T-helper 1 cell (primary cell): ENCODE measurements at places on chromosomes 4 and X.

- no peak for DNase-seq
Observed at GRCh38 chr4:14809203-14809602, 193.1 kb upstream of the CPEB2 start.

DNA sequence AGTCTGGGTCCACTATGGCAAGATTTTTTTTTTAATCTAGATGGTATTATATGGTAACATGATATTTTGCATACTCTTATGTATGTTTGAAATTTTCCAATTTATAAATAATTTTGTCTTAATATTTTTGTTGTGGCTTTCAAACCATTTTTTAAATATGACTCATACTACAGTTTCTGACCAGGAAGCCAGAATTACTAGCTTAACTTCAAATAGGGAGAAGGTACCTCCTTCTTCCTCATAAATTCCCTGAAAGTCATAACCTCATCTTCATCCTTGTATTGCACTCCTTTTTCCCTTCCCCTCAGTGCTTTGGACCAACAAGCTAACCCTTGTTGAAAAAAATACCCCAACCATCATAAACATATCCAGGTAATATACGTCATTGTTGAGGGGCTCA is 21.6 kb downstream of the ARAP2 start:
- DNase-seq: no peak

- no peak for DNase-seq
Observed at GRCh38 chr4:44927399-44928380, 201.3 kb upstream of the GNPDA2 start.

- no peak for DNase-seq
Observed at GRCh38 chrX:150934453-150934852, 36.0 kb upstream of the CD99L2 start.

- DNase-seq: no peak
Observed at GRCh38 chr4:61246034-61246433, 45.9 kb downstream of the ADGRL3 start.

DNA sequence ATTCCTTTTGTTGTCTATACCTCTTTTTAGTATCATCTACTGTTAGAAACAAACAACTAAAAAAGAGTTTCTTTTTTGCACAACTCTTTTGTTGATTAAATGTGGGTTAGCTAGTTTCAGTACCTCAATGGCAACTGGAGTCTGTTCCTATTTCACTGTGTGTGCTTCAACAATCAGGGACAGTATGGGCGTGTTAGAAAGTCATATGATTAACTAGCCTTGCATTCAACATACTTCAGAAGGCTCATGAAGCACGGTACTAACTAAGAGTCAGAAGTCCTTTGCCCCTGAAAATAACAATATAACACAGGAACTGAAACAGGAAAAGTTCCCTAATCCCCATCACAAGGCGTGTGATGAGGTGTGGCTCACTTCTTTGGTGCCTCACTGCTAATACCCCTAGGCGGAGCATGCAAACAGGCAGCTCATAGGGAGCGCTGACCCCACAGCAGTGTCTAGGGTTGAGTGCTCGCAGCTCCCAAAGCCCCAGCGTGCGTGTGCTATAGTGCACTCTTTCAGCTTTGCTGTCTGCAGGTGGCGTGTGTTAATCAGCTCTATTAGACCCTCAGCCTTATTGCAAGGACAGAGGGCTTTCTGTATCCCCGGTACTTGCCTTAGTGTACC is 203.1 kb upstream of the NDST3 start:
- DNase-seq: no peak

DNA sequence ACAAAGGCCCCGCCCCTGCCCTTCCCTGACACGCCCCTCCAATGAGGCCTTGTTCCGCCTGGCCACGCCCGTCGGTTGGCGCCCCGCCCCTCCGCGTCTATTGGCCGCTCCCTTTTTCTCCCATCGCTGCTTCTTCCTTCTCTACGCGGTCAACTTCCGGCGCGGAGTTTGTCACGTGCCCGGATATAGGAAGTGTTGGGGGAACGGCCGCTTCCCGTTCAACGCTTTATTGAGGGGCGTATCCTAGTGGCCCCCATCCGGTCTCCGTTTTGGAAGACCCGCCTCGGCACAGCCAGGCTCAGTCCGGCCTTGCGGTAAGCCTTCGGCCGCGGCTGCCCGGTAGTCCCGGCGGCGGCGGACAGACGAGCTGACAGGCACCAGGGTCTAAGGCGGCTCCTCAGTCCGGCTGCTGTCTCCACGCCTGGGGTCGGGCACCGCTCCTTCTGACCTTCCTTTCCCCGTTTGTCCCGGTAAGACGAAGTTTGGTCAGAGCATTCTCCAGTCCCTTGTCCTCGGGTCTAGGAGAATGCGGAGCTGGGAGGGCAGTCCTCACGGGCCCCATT is at the start of gene EXOC1:
TSS of gene EXOC1 (plus strand) at position 165 of the 563 bp plus-strand sequence. CDS start 4,676 bp downstream, outside the sequence.
- peak; percentile 96 for DNase-seq

GRCh38 chrX:72084114-72084513 is 47.6 kb downstream of the RTL5 start:
- no peak for DNase-seq

DNA sequence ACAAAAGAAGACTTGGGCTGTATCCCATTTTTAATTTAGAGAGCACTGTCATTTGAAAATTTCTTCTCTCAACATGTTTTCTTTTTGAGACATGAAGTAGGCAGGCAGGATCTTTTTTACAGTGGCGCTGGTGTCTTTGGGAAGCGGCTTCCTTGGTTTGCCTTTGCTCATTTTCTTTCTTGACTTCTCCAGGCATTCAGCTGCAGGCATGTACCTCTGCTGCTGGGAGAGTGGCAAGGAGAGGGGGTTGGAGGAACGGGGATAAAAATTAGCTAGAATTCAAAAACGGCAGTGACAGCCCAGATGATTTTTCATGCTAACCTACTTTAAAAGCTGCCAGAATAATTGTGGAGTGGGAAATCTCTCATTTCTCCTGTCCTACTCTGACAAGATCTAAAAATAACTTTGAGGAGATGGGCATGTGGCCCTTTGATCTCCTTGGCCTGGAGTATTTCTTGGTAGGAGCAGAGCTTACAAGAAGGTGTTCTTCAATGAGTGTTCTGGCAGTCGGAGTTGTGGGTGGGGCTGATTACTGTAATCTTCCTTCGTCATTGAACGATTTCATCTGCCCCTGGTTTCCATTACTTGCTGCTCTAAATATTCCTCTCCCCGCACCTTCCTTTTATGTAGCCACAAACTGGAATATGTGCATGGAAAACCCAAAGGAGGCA is 54.8 kb downstream of the TBL1X start:
- DNase-seq: no peak

DNA sequence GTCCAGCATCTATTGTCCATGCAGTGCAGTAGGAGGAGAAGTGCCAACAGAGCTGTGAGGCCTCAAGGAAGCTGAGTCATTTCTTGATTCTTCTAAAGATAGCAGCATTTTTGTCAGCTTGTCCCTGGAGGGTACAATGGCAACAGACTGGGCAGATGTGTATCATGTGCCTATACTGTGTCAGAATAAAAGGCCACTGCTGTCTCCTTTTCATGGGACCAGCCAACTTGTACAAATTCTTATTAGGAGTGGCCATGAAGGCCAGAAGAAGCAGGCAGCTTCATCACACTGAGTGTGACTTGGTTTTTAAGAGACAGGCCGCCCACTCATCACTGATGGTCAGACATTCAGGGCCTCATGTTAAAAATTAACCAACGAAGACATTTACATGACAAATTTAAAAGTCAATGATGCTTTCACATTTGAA is 185.0 kb upstream of the FAM241A start:
- DNase-seq: no peak

DNA sequence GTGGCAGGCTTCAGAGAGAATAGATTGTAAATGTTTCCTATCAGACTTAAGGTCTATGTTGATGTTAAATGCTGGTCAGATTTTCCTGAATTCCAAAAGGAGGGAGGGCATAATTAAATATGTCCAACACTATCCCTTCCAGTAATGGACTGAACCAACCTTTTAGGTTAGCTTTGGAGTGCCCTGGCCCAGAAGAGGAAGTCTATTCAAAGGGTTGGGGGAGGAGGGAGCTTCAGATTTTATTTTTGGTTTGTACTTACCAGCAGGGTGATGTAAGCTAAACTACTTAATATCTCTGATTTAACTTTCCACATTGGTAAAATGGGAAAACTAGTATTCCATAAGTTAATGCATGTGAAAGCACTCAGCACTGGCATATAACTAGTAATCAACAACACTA is 91.1 kb downstream of the RBM46 start:
- DNase-seq: no peak

DNA sequence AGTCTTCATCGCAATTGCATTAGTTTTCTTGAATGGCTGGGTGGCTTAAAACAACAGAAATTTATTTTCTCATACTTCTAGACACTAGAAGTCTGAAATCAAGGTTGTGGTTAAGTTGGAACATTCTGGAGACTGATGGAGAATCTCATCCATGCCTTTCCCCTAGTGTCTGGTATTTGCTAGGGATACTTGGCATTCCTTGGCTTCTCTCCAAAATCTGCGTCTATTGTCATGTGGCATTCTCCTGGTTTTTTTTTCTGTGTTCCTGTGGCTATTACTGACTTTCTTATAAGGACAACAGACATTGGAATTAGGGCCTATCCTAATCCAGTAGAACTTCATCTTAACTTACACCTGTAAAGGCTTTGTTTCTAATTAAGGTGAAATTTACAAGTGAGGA is 272.8 kb upstream of the EPHA5 start:
- no peak for DNase-seq

GRCh38 chr4:54659749-54660535 is 2.2 kb downstream of the KIT start:
- DNase-seq: no peak

GRCh38 chr4:127844601-127845116 is 36.0 kb upstream of the PLK4 start:
- no peak for DNase-seq

GRCh38 chr4:28677808-28678207 is 1817.2 kb downstream of the STIM2 start:
- DNase-seq: no peak

DNA sequence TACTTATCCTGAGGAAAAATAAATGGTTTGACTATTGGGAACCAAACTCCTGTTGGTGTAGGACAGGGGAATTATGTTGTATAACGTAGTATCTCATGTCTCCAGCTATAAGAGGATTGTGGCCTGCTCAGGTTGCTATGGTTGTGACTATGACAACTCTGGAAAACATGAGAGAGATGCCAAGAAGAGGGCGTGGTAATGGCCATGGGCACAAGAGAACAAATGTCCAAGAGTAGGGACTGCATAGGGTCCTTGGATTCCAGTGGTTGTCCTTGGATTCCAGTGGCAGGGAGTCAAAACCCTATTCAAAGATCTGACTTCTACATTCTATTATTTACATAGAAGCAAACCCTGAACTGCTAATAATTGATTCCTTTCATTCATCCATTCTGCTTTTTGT is 6.8 kb upstream of the MOB1B start:
- DNase-seq: no peak

DNA sequence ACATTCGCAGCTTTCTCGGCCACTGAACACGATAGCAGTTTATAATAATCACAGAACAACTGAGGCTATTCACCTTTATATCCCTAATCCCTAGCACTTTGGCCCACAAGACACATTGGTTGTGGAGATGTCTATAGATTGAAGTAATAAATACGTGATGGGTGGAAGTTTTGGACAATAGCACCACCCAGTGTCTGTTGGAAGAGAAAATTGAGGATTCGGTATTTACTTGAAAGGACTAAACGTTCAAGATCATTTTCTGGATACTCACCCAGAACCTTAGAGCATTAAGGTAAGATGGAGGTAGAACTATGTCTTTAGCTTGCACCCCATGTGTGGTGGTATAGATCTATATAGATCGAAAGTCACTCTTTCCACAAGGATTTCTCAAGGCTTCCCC is 787 bp upstream of the TMSB15A start:
- DNase-seq: no peak

GRCh38 chr4:72352711-72353110 is 216.3 kb downstream of the ADAMTS3 start:
- DNase-seq: no peak

GRCh38 chr4:36549992-36550391 is 268.6 kb downstream of the DTHD1 start:
- DNase-seq: no peak

DNA sequence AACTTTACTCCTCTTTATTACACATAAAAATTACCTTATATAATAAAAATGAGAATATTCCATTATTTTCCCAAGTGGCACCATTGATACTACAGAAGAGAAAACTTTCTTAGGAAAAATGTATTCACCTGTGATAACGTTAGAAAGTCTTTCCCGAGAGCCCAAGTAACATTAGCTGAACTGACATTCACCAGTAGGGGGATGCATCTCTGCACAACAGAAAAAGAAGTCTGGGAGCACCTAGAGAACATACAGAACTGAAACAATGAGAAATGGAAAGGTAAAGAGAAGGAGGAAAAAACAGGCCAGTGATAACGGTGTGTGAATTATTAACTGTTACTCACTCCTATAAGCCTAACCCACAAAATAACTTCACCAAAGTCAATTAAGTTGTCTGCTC is 423.3 kb downstream of the CENPC start:
- no peak for DNase-seq

DNA sequence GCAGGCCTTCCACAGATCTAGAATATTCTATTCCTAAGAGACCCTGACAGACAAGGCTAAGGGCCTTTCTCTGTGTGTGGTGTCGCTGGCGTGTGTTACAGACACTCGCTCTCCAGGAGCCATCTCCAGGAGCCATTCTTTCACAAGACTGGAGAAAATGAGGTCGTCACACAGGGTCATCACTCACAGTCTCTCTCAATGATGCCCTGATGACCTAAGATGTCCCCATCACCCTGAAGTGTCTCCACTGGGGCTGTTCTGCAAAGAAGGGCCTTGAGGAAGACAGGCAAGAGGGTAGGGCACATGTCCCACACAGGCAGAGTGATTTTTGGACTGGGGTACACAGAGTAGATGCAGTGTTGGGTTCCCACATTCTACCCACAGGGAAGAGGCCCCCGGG is 34.7 kb downstream of the ZFYVE28 start:
- no peak for DNase-seq

GRCh38 chr4:109011241-109012026 is 248.6 kb upstream of the ETNPPL start:
- DNase-seq: no peak

DNA sequence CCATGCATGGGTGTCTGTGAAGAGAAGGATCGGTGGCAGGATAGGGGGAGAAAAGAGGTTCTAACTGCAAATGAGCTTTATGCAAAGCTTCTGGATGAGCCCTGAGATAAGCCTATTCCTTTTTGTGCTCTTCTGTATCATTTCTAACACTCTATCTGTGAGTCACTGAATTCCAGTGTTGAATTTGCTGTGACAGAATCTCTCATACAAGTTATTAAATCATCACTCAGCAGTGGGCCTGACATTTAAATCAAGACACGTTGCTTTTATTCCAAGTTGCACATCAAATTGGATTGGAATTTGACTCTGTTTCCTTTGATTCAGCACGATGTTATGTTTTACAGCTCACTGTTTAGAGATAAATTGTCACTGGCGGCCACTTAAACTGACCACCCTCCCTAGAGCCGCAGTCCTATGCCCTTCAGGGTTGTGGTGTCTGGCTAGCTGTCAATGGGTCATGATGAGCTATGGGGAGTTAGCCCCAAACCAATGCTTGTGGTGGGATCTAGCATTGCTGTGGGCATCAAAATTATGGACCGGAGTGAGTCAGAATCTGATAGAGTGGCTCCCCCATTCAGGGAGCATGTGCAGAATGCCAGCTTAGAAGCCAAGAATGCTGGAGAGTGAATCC is 42.7 kb downstream of the LHFPL1 start:
- no peak for DNase-seq
